ENCODE measurements at places on chromosomes 11 and 22. TPM values are rescaled to one million over a fixed set of nuclear protein-coding genes. Genes with fewer than 3 reads are reported as not detected.

Gene AMBRA1
- 28.4 TPM for total RNA-seq

Gene FXYD2
- 0.16 TPM for total RNA-seq

Gene OR8D1
- total RNA-seq, result under 0.01 TPM

Gene TREH
- under 0.01 TPM for total RNA-seq

Gene ANGPTL5
- total RNA-seq, result 0.63 TPM

Gene ART5
- 0.34 TPM for total RNA-seq

Gene MMP11
- 5.0 TPM for total RNA-seq

Measured in bronchial smooth muscle cell (primary cell).